ENCODE measurements at places on chromosomes 4 and X.

- DNase-seq: peak; percentile 1
Measured at GRCh38 chrX:39653691-39654090, 444.1 kb downstream of the BCOR start.

DNA sequence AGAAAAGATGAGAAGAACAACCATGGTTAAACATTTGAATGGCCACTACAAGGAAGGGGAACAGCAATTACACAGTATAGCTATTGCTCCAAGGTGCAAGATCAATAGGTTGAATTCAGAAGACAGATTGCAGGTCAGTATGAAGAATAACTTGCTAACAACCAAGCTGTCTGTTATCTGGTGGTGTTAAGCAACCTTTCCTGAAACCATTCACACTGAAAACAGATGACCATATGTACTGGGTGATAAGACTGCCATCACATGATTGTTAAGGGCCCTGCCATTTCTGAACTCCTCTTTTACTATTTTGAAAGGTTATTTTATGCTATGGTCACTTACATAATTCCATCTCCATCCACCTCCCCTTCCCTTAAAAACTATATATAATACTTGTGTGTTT is 6.8 kb downstream of the GABRA3 start:
- no peak for DNase-seq

DNA sequence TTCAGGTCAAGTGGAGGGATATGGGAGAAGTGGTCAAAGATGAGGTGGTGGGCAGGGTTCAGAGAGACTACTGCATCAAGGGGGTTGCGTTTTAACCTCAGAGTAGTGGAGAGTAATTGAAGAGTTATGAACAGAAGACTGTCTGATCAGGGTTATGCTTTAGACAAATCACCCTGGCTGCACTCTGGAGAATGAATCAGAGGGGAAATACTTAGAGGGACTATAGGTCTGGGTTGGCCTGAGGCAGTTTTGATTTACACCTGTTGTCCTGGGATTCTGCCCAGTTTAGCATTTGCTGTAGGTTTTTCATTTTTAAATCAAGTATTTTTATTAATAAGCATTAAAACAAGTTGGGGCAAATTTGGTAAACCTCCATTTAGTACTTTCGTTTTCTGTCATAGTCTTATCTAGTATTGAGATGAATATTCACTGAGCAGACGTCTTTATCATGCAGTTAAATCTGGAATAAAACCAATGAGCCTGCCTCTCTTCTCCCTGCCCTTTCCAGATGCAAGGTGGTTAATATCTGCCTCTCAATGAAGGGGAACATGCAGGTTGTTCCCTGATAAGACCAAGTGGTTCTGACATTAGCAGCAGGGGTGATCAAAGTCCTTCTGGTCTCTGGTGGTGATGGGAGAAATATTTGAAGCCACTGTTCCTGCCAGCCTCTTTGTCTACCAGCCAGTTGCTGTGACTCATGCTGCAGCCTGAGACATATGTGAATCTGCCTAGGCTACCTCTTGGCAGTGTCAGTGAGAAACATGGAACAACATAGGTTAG is 116.0 kb upstream of the RPS6KA3 start:
- no peak for DNase-seq

- no peak for DNase-seq
Measured at GRCh38 chr4:13990596-13991589, 363.4 kb upstream of the BOD1L1 start.

DNA sequence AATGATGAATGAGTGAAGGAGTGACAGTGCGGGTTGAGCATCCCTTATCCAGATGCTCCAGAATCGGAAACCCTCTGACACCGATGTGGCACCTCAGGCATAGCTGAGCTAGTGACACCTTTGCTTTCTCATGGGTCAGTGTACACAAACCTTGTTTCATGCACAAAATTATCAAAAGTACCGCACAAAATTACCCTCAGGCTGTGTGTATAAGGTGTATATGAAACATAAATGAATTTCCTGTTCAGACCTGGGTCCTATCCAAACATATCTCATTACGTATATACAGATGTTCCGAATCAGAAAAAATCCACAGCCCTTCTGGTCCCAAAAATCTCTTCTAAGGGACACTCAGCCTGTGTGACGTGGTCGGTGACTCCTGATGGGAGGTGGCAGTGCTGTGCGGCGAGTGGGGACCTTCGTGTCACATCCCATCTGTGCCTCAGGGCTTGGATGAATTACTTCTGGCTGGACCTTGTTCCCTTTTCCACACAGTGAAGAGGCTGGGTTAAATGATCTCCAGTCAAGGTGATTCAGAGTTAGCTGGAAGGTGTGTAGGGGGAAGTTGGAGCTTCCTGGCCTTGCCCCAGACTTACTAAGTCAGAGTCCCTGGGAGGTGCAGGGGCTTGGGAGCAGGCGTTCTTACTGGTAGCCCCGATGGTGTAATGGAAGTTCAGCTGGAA is 18.8 kb downstream of the RGS12 start:
- DNase-seq: no peak

DNA sequence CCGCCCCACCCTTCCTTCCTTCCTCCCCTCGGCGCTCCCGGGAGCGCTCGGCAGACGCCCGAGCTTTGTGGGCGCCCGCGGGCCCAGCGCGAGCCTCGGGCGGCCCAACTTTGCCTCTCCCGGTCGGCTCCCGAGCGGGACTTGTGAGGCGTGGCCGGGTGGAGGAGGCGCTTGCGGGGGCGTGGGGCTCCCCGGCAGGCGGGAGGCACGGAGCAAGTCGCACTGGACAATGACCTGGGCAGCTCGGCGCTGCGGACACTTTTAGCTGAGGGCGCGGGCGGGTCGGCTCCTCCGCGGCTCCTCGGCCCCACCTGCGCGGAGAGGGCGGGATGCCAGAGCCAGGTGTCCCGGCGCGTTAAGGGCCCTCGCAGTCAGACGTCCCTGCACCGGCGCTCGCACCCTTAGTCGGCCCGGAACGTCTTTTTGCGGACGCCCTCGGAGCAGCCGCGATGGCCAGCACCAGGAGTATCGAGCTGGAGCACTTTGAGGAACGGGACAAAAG is 385 bp downstream of the DCLK2 start:
- no peak for DNase-seq

GRCh38 chr4:94127707-94128328 is 79.8 kb upstream of the SMARCAD1 start:
- peak; percentile 7 for DNase-seq

All from NCI-H1048 (cell line).